ENCODE measurements at places on chromosomes 1 and 21.

GRCh38 chr21:25273959-25274358 is 333.3 kb downstream of the MRPL39 start:
- no peak overlapping the region for H3K4me3 ChIP-seq
- H3K27me3 ChIP-seq: no peaks in the 10 kb centered on the region
- H3K36me3 ChIP-seq: no peaks in the 10 kb centered on the region
- H3K4me1 ChIP-seq: no peaks in the 10 kb centered on the region

- no peak overlapping the region for H3K4me3 ChIP-seq
- no peaks in the 10 kb centered on the region for H3K27me3 ChIP-seq
- H3K4me1 ChIP-seq: peaks cover 9% of the 10 kb centered on the region
- no peaks in the 10 kb centered on the region for H3K36me3 ChIP-seq
Observed at GRCh38 chr1:21725748-21726392, 56.7 kb upstream of the RAP1GAP start.

- no peaks in the 10 kb centered on the region for H3K27me3 ChIP-seq
- H3K4me1 ChIP-seq: no peaks in the 10 kb centered on the region
- no peak overlapping the region for H3K27ac ChIP-seq
- H3K36me3 ChIP-seq: no peaks in the 10 kb centered on the region
Observed at GRCh38 chr1:202397256-202397655, 48.8 kb downstream of the PPP1R12B start.

DNA sequence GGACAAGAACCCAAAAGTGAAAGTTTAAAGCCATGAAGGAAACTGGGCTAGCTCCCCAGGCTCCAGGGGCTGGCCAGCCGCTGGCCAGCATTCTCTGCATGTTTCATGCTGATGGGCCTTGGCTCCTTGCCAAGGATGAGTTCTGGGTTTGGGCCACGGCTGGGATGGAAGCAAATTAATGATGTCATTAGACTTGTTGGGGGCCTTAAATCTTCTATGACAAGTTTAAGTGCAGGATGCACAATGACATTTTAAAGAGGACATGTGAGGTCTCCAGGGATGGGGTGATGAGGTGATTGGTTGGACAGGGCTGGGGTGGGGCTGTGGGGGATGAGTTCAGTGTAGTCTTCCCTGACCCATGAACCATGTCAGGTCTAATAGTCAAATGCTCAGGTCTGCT is 199.6 kb downstream of the TRABD2B start:
- DNase-seq: no peak
- H3K27ac ChIP-seq: no peak overlapping the region
- no peaks in the 10 kb centered on the region for H3K27me3 ChIP-seq
- H3K36me3 ChIP-seq: no peaks in the 10 kb centered on the region

- no peaks in the 10 kb centered on the region for H3K36me3 ChIP-seq
- no peak overlapping the region for H3K4me3 ChIP-seq
- no peaks in the 10 kb centered on the region for H3K27me3 ChIP-seq
- DNase-seq: no peak
- no peak overlapping the region for H3K27ac ChIP-seq
Observed at GRCh38 chr1:227996187-227996950, 10.4 kb upstream of the WNT3A start.

DNA sequence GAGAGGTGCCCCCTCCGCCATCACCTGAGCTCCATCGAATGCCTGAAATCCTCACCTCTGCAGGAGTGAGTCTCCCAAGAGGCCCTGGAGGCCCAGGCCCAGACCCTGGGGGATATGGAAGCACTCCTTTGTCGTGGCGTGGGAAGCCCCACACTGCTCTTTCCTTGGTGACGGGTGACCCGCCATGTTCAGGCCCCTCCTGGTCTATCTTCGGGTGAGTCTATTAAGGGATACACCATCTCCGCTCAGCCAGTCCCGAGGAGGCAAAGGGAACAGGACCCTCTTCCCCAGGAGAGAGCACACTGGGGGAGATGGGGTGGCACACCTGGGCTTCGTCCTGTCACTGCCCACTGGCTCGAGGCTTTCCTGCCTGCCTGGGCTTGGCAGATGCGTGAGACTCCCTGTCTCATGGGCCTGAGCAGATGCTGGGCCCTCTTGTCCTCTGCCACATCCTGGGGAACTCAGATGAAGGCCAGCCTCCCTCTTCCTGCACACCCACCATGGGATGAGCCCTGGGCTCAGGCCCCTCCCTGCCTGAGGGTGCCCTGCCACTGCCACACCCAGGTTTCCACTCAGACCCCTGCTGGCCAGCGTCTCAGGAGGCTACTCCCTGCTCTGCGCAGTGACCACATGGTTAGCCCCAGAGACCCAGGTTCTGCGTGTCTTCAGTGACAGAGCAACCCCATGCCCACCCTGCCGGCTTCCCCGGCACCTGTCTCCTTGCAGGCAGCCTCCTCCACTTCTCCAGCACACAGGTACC is 3.8 kb upstream of the NPHP4 start:
- no peak for DNase-seq
- no peak overlapping the region for H3K27ac ChIP-seq
- peaks cover 9% of the 10 kb centered on the region for H3K27me3 ChIP-seq
- peaks cover 13% of the 10 kb centered on the region for H3K36me3 ChIP-seq

- H3K27me3 ChIP-seq: no peaks in the 10 kb centered on the region
- H3K4me3 ChIP-seq: no peak overlapping the region
- no peak overlapping the region for H3K27ac ChIP-seq
- no peaks in the 10 kb centered on the region for H3K4me1 ChIP-seq
- DNase-seq: no peak
- H3K36me3 ChIP-seq: no peaks in the 10 kb centered on the region
Observed at GRCh38 chr1:205032508-205032907, 10.5 kb upstream of the CNTN2 start.

GRCh38 chr1:194710671-194711070 is 1524.3 kb upstream of the B3GALT2 start:
- no peak overlapping the region for H3K4me3 ChIP-seq
- no peaks in the 10 kb centered on the region for H3K36me3 ChIP-seq
- no peak for DNase-seq
- no peaks in the 10 kb centered on the region for H3K4me1 ChIP-seq
- no peak overlapping the region for H3K27ac ChIP-seq
